GM12892 (cell line): ENCODE measurements at places on chromosomes 5 and 9.

GRCh38 chr5:5066276-5067186, 73.6 kb upstream of the ADAMTS16 start:
- no peak for DNase-seq

DNA sequence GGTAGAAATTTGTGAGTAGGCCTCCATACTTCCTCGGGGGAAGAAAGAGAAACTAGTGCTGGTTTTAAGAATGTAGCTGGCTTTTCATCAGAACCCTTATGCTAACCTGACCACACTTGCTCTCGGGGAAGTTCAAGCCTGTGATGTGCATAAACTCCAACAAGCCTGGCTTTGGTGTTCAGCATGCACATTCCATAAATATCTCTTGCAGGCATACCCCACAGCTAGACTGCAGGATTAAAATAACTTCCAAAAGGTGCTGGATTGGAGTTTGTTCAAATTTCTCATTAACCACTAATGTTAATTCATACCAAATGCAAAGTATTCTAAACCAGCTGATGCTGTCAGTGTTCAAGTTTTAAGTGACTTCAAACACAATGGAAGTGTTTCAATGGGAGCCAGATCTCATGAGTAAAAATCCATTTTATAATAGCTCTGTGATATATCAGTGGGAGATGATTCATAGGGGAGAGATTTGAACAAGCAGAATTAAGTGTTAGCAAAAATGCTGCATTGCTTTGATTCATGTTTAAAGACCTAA, 79.4 kb downstream of the NPR3 start:
- no peak for DNase-seq

DNA sequence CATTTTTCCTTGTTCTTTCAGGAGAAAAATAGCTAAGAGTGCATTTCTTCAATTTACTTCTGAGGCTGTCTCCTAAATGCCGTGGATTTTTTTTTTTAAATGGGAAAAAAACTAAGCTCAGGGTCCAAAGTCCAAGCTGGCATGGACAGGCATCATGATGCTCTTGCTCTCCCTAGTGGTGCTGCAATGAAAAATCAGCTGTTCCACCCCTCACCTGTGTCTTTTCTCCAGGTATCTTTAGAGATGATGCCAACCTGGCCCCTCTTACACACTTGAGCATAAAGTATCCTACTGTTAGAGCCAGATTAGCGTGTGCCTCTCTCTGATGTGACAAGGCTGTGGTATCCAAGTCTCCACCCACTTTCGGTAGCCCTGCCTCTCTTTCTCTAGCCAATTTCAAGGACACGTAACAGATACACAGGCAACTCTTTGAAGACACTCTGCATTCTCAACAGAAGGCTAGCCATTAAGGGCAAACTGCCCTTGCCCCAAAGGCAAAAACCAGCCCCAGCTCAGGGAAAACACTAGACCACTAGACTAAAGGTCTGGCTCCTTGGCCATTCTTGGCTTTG, 208.8 kb downstream of the SAXO1 start:
- no peak for DNase-seq

DNA sequence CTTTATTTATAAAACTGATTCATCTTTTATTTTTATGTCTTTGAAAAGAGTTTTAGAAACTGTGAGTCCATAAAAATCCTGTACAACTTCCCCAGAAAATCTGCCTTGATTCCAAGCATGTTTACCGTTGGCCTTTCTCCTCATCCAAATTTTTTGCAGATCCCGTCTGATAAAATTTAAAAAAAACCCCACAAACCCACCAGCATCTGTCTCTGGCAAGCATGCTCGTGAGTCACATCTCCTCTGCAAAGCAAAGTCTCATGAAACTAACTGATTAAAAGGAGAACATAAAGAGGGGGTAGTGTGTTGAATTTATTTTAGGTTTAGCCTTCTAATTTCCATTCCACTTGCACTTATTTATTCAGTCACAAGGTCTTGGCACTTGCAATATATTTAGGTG, 109.4 kb downstream of the MAT2B start:
- DNase-seq = no peak

GRCh38 chr5:149747141-149747832, 17.2 kb downstream of the PPARGC1B start:
- no peak for DNase-seq

GRCh38 chr5:36949593-36949992, 73.0 kb downstream of the NIPBL start:
- DNase-seq = no peak

DNA sequence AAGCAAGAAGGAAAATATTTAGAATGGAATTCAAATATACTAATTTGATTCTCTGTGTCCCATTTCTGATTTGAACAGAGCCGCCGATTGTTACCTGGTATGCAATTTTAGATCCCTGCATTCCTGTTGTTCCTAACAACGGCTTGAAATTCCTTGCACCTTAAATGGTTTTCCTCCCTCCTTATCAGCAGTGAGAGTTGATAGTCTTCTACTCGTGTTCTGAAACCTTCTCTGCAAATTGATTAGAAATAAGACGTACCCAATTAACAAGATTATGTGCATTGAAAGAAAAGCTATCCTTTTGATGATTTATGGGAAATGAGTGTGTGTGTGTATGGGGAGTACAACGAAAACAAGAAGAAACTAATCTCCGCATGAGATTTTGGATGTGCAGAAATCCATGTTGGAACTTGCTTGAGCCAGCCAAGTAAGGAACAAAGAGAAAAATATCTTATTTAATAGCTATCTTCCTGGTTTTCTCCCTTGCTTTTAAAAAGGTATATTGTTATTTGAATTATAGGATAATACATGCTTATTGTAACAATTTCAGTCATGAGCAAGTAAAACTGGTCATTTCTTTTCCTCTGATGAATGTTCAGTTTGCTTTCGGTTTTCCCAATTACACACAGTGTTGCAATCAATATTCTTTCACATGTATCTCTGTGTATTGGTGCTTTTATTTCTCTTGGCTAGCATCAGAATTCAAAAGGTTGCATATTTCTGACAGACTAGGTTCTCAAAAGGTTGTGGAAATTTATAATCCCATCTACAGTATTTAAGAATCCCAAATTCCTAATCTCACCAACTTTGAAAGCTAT, 211.1 kb upstream of the ACTBL2 start:
- DNase-seq = no peak

DNA sequence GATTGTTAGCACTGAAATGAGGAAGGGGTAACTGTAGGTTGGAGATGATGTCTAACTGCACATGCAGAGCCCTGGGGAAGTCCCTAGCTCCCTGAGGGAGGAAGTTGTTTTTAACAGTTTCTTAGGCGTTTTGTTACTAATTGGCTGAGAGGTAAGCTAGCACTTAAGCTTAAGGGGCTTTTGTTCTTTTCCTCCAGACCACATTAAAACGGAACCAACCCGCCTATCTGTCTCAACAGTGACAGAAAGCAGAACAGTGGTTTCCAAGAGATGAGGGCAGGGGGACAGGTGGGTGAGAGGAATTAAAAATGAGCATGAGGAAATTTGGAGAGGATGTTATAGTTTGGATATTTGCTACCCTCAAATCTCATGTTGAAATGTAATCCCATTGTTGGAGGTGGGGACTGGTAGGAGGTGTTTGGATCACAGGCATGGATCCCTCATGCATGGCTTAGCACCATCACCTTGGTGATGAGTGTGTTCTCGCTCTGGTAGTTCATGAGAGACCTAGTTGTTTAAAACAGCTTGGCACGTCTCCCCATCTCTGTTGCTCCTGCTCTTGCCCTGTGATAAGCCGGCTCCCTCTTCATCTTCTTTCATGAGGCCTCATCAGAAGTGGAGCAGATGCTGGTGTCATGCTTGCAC, 38.9 kb downstream of the LYRM7 start:
- peak; percentile 27 for DNase-seq

- no peak for DNase-seq
These were observed 1.7 kb downstream of the POLR3G start for GRCh38 chr5:90476391-90476790.

GRCh38 chr5:2701592-2701991, 49.9 kb downstream of the IRX2 start:
- no peak for DNase-seq

DNA sequence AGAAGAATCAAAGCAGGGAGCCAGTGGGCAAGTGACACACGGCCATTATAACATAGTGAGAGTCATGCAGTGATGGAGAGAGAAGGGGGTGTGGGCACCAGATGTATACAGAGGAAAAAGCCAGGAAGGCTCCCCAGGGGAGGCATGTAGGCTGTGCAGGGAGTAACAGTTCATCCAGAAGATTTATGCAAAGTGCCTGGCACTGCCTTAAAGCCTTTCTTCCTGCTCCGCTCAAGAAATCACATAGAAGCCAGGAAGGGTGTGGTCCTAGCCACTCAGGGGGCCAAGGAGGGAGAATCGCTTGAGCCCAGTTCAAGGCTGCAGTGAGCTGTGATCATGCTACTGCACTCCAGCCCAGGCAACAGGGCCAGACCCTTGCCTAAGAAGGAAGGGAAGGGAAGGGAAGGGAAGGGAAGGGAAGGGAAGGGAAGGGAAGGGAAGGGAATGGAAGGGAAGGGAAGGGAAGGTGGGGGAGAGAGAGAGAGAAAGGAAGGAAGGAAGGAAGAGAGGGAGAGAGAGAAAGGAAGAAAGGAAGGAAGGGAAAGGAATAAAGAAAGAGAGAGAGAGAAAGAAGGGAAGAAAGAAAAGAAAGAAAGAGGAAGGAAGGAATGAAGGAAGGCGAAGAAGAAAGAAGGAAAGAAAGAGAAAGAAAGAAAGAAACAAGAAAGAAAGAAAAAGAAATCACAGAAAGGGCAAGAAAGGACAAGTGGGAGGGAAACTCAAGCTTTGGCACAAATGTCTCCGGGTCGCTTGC, 89.8 kb downstream of the LHX2 start:
- DNase-seq = no peak

- no peak for DNase-seq
These were observed 124.3 kb upstream of the NR3C1 start for GRCh38 chr5:143527808-143528207.

DNA sequence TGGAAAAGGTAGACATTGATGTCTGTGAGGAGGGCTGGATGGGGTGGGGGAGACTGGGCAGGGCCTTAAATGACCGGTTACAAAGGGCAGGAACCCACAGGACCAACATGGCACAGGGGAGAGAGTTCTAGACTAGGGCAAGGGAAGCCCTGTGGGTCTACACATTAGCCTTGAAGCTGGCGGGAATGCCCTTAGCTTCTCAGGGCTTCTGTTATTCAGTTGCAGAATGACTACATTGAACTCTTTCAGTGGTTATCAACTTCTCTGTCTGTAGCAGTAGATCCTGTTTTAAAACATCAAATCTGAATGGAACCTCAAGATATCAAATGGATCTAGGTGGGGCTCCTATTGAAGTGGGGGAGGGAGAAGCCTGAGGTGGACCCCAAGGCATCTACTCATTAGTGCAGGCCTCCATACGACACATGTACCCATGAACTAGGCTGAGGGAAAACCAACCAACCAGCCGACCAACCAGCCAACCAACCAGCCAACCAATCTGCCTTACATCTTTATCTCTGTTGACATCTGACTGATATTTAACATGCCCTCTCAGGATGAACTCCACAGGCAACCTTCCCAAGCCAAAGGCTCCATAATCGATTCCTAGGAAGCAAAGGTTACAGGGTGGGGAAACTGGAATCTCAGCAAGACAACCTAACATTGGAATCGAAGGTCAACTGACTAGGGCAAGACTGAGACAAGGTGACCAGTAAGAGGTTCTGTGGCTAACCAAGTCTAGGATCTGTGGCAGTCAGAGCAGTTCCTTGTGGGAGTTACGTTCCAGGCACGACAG, 48.3 kb downstream of the DAP start:
- DNase-seq = no peak

- no peak for DNase-seq
These were observed 21.1 kb upstream of the SHB start for GRCh38 chr9:38090170-38090569.

DNA sequence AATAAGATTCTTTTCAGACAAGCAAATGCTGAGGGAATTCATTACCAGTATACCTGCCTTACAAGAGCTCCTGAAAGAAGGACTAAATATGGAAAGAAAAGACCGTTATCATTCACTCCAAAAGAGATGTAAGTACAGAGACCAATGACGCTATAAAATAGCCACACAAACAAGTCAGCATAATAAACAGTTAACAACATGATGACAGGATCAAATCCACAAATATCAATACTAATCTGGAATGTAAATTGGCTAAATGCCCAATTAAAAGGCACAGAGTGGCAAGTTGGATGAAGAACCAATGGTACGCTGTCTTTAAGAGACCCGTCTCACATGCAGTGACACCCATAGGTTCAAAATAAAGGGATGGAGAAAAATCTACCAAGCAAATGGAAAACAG, 349.6 kb upstream of the MPDZ start:
- no peak for DNase-seq

DNA sequence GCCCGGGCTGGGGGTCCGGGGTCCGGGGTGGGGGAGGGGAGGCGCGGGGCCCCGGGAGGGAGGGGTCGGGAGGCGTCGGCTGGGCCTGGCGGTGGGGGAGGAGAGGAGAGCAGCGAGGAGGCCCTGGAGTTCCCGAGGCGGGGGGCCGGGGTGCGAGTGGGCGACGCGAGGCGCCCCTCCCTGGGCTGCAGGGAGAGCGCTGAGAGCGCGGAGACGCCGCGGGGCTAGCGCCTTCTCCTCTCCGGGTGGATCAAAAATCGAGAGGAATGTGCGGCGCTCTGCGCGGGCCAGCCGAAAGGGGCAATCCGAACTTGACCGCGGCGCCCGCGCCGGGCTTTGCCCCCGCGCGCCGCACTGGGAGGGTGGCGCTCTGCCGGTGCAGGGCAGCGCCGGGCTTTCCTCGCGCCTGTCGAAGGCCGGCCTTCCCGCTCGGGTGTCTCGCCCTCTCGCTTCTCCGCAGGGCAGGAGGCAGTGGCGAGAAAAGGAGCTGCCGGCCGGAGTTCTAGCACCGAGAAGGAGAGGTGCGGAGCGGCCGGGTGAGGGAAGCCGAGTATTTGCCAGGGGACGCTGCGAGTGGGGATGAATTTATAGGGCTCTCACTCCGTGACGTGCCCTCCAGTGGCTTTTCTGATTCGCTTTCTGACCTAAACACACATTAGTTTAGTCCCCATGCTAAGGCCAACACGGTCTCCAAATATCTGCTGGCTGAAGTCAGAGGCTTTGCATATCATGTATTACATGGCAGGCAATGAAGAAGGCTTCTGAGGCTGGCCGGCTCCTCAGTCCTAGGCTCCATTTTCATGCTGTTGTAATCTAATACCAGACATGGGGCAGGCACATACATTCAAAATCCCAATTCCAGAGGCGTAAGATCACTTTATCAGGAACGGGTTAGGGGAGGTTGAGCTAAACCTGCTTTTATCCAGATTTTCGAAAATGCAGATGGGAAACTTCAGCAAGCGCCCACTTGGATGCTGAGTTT, 503 bp upstream of the GDNF start:
- DNase-seq = peak; percentile 15

- no peak for DNase-seq
These were observed 126.7 kb upstream of the SHB start for GRCh38 chr9:38195737-38196161.

GRCh38 chr5:88583471-88583870, 299.5 kb downstream of the MEF2C start:
- no peak for DNase-seq

DNA sequence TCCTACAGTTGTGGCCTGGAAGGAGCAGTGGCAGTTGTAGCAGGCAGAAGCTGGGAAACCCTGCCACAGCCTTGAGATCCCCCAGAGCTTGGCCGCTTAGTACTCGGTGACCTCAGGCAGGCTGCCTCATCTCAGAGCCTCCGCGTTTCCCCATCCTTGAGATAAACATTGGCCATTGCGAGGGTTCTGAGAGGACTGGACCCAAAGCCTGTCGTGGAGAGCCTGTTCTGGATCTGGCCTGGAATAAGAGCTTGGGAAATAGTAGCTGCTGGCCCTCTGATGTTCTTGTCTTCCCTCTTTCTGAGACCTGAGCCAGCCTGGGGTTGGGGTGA, 1.3 kb downstream of the MIGA2 start:
- no peak for DNase-seq

- peak; percentile 57 for DNase-seq
These were observed 4.1 kb upstream of the AMBP start for GRCh38 chr9:114082017-114082762.
